Progenitor cell of endocrine pancreas (in vitro differentiated cells): ENCODE measurements at places on chromosomes 5 and 9. TPM values are rescaled to one million over a fixed set of nuclear protein-coding genes. Genes with fewer than 3 reads are reported as not detected.

The GLRA1 gene
- total RNA-seq = not detected in 2 replicates

GRCh38 chr9:127854184-127854806 is at the start of gene ENG:
Gene ENG, minus strand, starts transcription at chr9:127854658. Its CDS starts 303 bp downstream, at chr9:127854355.
- no peak for DNase-seq

The CDH10 gene
- 11.0 and 11.5 TPM in 2 replicates for total RNA-seq

GRCh38 chr5:176658817-176659511 is 11.7 kb downstream of the TSPAN17 start:
- no peak for DNase-seq

DNA sequence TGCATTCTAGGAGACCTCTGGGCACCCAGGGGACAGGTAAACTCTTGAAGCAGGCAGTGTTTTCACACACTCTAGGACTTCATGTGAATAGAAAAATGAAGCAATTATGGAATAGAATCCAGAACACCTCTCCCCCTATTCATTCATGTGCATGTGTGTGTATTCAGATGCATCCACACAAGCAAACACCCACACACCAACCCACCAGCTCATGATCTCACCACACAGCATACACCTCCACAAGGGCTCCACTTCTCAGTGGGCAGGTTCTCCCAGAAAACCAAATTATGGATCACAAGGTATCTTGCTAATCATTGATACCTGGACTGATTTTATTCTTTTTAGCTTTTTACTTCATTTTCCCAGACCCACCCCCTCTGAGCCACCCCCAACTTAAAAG is 21.2 kb upstream of the HSD17B3 start:
- no peak for DNase-seq

The FGF1 gene
- total RNA-seq = not detected in 2 replicates
